ENCODE measurements at places on chromosomes 12 and 14.

GRCh38 chr12:40508421-40508820 is 183.8 kb upstream of the CNTN1 start:
- no peak for DNase-seq

DNA sequence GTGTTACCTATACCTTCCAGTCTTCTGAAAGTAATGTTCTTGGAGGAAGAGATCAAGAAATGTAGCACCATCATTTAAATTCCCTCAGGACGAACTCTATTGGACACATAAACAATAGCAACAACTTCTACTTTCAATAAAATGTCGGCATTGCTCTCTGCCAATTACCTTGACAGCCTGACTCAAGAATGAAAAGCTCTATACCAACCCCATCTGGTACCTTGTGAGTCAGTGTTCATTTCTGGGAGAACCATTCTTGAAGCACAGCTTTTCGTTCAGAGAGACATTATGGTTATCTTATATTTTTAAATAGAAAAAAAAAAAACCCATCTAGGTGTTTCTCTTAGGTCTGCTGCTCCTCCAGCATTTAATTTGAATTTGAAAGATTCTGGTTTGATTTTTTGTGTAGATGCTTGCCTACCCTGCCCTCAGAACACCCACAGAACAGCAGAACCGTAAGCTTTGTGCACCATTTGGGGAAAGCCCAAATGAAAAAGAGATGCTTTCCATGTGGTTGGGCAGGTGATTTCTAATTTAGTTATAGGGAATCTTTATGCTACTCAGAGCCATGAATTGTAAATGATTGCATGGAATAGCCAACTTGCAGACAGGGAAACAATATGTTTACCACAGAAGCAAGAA is 156.0 kb downstream of the SAMD4A start:
- DNase-seq, result no peak

GRCh38 chr12:19483727-19484126 is 44.4 kb downstream of the AEBP2 start:
- no peak for DNase-seq

DNA sequence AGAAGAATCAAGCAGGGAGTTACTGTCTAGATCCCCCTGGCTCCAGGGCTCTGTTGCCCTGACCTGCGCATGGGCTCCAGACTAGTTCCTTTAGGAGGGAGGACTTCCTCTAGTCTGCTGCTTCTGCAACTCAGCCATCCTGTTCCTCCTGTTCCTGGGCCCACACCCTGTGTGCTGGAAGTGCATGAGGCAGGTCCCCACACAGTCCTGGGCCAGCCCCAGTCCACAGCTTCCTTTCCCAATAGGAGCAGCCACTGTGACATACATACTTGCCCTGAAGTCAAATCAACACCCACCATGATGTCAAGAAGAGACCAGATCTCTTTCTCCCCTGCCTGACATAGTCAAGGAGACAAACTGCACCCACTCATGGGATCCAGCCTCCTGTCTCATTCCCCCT is 1.3 kb downstream of the SDR9C7 start:
- no peak for DNase-seq

GRCh38 chr12:106446419-106447092 is 89.0 kb downstream of the POLR3B start:
- no peak for DNase-seq

DNA sequence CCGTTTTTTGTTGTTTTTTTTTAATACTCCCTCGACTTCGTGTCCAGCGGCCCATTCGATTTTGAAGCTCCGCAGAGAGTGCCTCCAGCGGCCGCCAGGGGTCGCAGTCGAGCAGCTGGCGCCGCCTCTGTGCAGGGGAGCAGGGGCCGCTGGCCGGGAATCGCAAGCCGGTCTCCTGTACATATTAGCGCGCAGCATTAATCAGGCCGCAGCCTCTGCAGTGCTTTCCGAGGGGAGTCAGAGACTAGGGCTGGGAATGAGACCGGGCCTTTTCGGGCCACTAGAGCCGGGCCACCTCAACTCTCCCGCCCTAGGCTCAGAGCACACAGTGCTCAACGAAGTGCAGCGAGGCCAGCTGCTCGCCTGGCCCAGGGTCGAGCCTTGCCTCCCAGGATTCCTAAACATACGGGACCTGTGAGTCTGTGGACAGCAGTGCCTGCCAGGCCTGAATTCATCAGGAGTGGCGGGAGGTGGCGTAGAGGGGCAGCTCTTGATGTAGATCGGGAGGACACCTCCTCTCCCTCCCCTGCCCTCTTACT is 81.8 kb downstream of the EMP1 start:
- DNase-seq, result no peak

DNA sequence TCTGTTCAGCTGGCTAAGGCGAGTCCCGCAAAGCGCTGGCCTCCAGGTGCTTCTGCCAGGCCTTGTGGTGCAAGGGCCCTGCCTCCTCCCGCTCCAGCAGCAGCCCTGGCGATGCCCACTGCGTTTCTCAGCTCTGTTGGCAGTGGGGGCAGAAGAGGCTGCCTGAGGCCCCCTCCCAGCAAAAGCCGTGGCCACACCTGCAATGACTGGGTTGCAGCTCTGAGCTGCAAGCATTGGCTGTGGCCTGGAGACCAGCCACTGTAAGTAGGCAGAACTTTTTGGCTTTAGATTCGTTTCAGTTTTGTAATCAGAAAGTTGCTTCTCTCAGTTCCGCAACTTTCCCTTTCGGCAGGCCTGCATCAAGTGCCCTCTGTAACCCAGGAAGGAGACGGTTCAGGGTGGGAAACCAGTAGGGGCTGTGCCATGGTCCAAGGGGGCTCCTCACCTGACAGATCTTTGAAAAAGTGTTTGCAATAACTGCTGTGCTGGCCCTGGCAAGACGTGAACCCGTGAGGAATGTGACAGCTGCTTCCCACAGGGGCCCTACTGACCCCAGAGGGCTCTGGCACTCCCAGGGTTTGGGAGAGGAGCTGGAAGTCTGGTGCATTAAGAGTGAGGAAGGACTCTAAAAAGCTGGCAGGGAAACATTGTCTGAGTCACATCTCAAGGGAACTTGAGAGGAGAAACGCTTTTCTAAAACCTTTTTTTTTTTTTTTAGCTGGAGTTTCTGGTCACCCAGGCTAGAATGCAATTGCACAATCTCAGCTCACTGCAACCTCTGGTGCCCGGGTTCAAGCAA is 54.5 kb upstream of the MAX start:
- DNase-seq, result peak; percentile 39

DNA sequence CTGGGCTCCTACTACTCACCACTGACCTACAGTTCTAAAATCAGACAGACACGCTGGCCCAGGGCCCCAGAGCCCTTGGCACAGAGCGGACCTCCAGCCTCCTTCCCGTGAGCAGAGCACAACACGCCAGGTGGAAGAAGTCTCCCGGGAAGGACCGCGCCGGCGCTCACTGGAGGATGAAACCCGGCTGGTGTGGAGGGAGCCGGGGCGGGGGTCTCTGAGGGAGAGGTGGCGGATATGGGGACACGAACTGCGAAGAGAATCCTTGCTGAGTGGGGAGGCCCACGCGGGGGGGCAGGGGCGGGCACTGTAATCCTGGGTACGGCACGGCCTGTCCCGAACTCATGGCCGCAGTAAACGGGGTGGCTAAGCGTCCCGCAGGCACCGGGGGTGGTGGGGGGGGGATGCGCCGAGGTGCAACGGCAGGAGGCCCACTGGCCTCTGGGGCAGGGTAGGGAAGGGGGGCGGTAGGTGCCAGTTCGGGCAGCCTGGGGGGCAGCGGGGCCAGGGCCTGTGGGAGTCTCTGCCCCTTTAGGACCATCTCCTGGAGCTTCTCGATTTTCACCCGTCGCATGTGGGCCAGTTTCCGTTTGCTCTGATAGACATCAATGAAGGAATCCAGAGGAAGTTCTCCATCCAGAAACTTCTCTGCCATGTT is 28.8 kb downstream of the VPS37B start:
- DNase-seq, result no peak

GRCh38 chr12:14992673-14993072 is 19.8 kb downstream of the PDE6H start:
- DNase-seq, result no peak

DNA sequence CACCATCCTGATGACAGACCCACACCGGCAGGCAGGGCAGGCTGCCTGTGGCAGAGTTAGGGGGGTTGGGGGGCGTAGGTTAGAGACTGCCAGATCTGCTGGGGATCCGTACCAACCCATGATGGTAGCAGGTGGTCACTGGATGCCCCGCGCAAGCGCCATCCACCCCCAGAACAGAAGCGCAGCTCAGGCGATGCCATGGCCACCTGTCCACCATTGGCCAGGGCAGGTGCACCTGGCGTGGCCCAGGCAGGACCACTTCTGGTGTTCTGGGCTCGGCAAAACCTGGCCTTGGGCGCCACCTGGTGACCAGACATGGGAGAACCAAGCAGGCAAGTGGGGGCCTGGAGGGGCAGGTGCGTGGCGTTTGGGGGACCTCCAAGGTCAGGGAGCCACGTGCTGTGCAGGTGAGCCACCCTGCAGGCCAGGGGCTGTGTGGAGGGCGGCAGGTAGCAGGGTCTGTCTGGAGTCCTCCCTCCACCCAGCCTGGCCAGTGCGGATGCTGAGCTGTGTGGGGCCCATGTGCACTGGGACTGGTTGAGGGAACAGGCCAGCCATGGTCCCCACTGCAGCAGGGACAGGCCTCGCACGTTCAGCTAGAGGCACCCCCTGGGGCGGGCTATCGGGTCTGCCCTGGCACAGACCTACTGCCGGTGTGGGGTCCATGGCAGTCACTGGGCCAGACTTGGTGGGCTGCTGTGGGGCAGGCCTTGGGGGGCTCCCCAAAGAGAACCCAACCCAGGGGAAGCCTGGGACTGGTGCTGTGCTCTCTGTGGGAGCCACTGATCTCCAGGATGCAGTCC is 15.6 kb downstream of the BAG5 start:
- no peak for DNase-seq

- DNase-seq, result peak; percentile 88
Observed at GRCh38 chr12:52949413-52950331, 754 bp downstream of the KRT18 start.

GRCh38 chr12:27644158-27644845 is 51.9 kb upstream of the REP15 start:
- DNase-seq, result no peak

GRCh38 chr14:93861836-93862235 is 65.3 kb upstream of the FAM181A start:
- DNase-seq, result no peak

- DNase-seq, result no peak
Observed at GRCh38 chr14:75311356-75311755, 32.7 kb downstream of the FOS start.

- no peak for DNase-seq
Observed at GRCh38 chr12:31017535-31017934, 56.1 kb upstream of the DDX11 start.

GRCh38 chr12:27112871-27113270 is 30.5 kb upstream of the C12orf71 start:
- DNase-seq, result no peak
